CD8-positive, alpha-beta memory T cell (primary cell): ENCODE measurements at places on chromosomes 3 and 15. TPM values are rescaled to one million over a fixed set of nuclear protein-coding genes. Genes with fewer than 3 reads are reported as not detected.

DNA sequence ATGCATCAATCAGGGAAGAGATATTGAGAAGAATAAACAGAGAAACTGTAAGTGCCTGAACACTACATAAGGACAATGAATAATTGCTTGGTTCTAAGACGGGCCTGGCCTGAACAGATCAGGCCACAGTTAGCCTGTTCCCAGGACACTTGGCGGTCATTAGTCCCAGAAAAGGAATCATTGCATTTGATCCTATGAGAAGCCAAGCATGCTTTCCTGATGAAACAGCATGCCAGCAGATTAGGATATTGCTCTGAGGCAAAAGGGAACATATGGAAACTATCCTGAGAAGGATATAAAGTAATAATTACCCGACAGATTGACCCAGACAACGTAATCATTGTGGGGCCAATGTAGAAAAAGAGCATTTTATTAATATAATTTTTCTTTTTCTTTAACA lies 51.9 kb downstream of the STRIT1 start:
- no peaks in the 10 kb centered on the region for H3K4me1 ChIP-seq
- no peaks in the 10 kb centered on the region for H3K36me3 ChIP-seq
- no peak overlapping the region for H3K4me3 ChIP-seq
- DNase-seq: no peak
- no peak overlapping the region for H3K27ac ChIP-seq

DNA sequence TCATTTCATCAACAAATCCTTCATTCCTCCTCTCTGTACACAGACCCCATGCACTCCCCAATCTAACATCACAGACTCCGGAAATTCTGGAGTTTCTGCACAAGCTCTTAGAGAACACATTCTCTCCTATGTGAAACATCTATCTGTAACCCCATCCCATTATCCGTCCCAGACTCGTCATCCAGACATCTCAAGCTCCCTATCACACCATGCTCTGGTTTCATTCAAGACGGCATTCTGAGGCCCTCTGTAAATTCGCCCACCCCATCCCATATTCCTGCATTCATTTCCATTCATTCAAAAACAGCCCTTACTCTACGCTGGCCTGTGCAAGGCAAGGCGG lies 575 bp downstream of the LEO1 start:
- no peaks in the 10 kb centered on the region for H3K27me3 ChIP-seq
- peaks cover 18% of the 10 kb centered on the region for H3K4me1 ChIP-seq
- peak overlapping the region; percentile 70 for H3K27ac ChIP-seq
- peaks cover 5% of the 10 kb centered on the region for H3K36me3 ChIP-seq
- peak overlapping the region; percentile 70 for H3K4me3 ChIP-seq
- DNase-seq: no peak

DNA sequence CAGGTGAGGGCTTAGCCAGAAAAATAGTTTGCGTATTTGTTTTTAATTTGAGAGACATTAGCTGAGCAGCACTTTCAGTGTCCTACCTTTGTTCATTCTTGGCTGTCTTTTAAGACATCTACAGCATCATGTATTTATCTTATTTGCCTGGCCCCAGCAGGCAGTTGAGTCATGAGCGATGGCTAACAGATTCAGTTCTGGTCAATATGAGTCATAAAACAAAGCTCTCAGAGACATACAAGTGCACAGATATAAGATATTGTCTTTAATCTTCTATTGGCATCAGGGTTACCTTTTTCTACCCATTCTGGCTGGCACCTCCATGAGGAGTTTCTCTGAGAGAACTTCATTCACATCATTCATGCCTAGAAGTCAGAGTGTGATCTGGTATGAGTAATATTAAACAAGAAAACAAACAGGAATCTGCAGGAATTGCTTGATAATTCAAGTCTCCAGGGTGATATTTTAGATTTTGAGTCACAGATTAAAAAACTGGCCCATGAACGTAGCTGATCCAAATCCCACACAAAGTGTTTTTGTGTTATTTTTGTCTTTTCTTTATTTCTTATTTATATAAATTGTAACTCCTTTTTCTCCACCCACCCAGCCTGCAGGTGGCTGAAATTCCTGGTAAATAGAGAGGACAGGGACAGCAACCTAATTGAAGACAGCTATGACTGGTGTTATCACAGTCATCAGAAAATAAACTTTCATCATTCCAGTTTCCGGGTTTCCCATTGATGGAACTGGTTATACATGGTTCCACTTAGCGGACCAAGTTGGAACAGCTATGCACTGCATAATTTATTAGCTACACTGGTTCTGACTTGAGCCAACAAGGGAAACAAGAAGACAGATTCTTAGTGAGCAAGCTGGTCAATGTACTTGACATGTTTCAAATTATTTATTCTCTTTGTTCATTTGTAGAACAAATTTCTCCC lies 47.3 kb downstream of the PLSCR2 start:
- H3K27ac ChIP-seq: no peak overlapping the region
- no peak overlapping the region for H3K4me3 ChIP-seq
- no peaks in the 10 kb centered on the region for H3K36me3 ChIP-seq
- H3K27me3 ChIP-seq: no peaks in the 10 kb centered on the region

DNA sequence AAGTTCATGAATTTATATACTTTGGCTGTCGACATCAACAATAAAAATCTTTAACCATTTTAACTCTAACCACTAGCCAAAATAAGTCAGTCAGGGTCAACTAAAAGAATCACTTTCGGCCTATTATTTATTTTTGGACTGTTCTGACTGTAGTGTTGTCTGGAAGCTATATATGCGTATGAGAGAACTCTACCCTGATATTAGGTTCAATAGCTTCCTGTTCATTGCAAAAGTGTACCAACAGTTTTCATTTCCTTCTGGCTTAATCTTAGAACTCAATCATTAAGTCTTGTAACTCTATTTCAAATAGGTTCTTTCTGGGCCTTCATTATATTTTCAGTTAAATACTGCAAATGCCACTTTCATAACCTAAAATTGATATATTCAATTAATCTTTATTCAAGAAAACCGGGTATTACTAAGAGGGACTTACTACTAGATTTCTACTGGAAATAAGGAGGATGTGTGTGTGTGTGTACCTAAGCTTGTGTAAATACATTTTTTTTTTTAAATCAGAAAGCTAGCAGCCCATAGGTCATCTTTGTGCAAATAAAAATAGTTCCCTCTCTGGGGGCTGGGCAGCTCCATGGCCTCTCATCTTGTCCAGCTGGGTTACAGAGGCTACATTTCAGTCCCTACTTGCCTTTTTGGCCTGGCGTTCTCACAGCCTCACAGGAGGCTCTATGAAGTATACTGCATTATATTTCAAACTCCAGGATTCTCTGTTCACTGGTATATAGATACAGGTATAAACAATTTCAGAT lies 5.8 kb downstream of the SERPINI2 start:
- no peak for DNase-seq
- H3K36me3 ChIP-seq: no peaks in the 10 kb centered on the region
- H3K27ac ChIP-seq: no peak overlapping the region
- H3K4me1 ChIP-seq: no peaks in the 10 kb centered on the region
- no peak overlapping the region for H3K4me3 ChIP-seq

GRCh38 chr3:175692256-175692655 lies 833.1 kb downstream of the NAALADL2 start:
- H3K36me3 ChIP-seq: no peaks in the 10 kb centered on the region
- H3K27ac ChIP-seq: no peak overlapping the region
- DNase-seq: no peak
- no peaks in the 10 kb centered on the region for H3K27me3 ChIP-seq
- H3K4me1 ChIP-seq: no peaks in the 10 kb centered on the region

GRCh38 chr3:165202995-165203394 lies 6.8 kb upstream of the SLITRK3 start:
- DNase-seq: no peak
- no peaks in the 10 kb centered on the region for H3K36me3 ChIP-seq
- H3K4me3 ChIP-seq: no peak overlapping the region
- no peak overlapping the region for H3K27ac ChIP-seq
- H3K27me3 ChIP-seq: no peaks in the 10 kb centered on the region

GRCh38 chr15:92614791-92615785 lies 40.5 kb downstream of the FAM174B start:
- no peaks in the 10 kb centered on the region for H3K36me3 ChIP-seq
- H3K27me3 ChIP-seq: no peaks in the 10 kb centered on the region
- no peak overlapping the region for H3K27ac ChIP-seq
- no peak for DNase-seq
- no peaks in the 10 kb centered on the region for H3K4me1 ChIP-seq
- H3K4me3 ChIP-seq: no peak overlapping the region

- H3K27ac ChIP-seq: no peak overlapping the region
- H3K27me3 ChIP-seq: no peaks in the 10 kb centered on the region
- DNase-seq: no peak
- no peak overlapping the region for H3K4me3 ChIP-seq
- H3K4me1 ChIP-seq: no peaks in the 10 kb centered on the region
- H3K36me3 ChIP-seq: no peaks in the 10 kb centered on the region
Observed at GRCh38 chr3:76500746-76501275, 539.1 kb upstream of the ROBO2 start.

KLHL6 gene
- total RNA-seq: 31.0 TPM

HCN4 gene
- 0.02 TPM for total RNA-seq

BUB1B gene
- total RNA-seq: 50.3 TPM
